ENCODE measurements at places on chromosomes 3 and 15. TPM values are rescaled to one million over a fixed set of nuclear protein-coding genes. Genes with fewer than 3 reads are reported as not detected.
A peak's percentile ranks its signal among the peaks of the same experiment; 100 is the strongest.

The CCDC51 gene
- 15.3 TPM for total RNA-seq

The POLR2H gene
- 48.1 TPM for total RNA-seq

The SAXO2 gene
- total RNA-seq: 0.20 TPM

The UPK1B gene
- not detected for total RNA-seq

The GRIP2 gene
- 0.34 TPM for total RNA-seq

The TMF1 gene
- 18.8 TPM for total RNA-seq

The HTR3E gene
- total RNA-seq: not detected

The DNAJB11 gene
- 57.6 TPM for total RNA-seq

- DNase-seq: peak; percentile 32
Observed at GRCh38 chr3:139529662-139530061, 9.9 kb downstream of the RBP1 start.

DNA sequence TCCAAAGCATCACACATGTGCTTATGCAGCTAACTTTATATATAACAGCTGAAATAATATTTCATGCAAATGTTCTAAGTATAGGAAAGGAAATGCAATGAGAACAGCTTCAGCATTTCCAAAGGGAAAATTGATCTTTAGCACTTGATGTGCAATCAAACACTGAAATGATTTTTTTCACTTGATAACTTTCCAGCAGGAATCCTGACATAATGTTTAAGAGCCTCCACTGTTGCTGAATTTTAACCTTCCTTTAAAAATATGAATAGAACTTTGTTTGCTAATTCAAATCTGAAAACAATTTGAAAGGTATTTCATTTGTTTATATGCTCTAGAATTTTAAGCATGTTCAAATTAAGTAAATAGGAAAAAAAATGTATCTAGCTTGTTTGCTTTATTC is 96.9 kb upstream of the STRIT1 start:
- DNase-seq: no peak

DNA sequence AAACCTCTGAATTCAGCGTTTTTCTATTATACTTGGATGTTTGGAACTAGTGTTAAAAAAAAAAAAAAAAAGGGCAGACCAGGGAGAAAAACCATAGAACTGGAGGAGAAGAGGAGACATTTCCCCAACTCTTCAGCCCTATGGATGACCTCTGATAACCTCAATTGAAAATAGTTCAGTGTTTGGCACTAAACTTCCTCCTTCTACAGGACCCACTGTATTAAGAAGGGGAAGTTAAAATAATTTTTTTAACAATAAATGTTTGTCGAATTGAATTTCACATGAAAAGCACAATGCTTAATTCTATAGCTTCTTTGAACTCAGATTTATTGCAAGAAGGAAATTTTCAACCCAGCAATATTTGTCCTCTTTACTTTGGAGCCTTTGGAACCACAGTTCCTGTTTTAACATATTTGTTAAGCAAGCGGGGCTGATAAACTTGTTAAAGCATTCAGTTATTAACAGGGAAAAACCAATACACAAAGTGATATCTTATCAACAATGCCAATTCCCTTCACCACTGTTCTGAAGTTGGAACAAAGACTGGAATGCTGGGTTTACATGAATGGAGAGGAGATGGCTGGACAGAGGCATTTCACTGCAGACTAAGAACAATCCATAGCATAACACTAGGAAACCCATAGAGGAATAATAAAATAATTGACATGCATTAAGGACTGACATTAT is 3.1 kb upstream of the A4GNT start:
- DNase-seq: no peak

DNA sequence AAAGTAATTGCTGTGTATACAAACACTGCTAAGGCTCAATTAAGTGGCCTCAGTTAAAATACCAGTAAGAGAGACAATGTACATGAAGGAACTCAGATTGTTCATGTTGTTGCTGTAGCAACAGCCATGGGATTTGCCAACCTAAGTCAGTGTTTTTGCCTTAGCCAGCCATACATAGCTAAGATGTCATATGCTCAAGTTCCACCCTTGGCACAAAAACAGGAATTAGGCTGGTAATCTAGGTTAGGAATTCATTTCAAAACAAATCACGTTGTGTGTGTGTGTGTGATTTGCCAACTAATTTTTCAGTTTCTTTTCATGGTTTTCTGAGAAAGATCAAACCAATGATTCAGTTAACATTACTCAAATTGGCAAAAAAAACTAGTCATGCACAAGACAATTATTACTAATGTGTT is 143.7 kb upstream of the KCNMB2 start:
- no peak for DNase-seq

GRCh38 chr3:112965656-112966055 is 9.2 kb downstream of the CD200R1 start:
- no peak for DNase-seq

GRCh38 chr3:61452535-61453090 is 108.8 kb upstream of the PTPRG start:
- no peak for DNase-seq

GRCh38 chr3:66598168-66598567 is 97.3 kb upstream of the LRIG1 start:
- DNase-seq: no peak

DNA sequence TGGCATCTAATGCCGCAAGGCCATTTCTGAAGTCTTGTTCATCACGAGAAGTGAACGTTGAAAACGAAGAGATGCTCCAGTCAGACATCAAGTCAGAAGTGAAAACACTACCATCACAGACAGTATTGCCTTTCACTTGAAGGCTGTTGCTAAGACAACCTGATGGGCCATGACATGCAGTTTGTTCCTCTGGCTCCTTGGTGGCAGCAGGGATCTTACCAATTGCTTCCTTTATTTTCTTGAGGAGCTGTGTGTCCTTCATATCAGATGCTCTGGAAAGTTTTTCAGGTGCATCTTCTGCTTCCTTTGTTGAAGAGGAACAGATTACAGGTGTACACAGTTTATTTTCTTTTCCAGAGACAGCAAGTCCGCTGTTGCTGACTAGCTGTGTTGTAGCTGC is 30.7 kb upstream of the MYLK start:
- DNase-seq: no peak

- DNase-seq: no peak
Observed at GRCh38 chr3:84946240-84946639, 12.5 kb upstream of the CADM2 start.

GRCh38 chr15:65529762-65530317 is 423 bp upstream of the HACD3 start:
- no peak for DNase-seq

GRCh38 chr15:55434989-55435825 is 26.9 kb downstream of the PIERCE2 start:
- no peak for DNase-seq

- DNase-seq: no peak
Observed at GRCh38 chr3:64291956-64292355, 66.7 kb upstream of the PRICKLE2 start.

GRCh38 chr15:86850939-86851338 is 771.3 kb downstream of the AGBL1 start:
- no peak for DNase-seq

GRCh38 chr3:6807967-6808588 is 52.8 kb upstream of the GRM7 start:
- no peak for DNase-seq

GRCh38 chr3:182509844-182510460 is 283.4 kb upstream of the ATP11B start:
- no peak for DNase-seq

DNA sequence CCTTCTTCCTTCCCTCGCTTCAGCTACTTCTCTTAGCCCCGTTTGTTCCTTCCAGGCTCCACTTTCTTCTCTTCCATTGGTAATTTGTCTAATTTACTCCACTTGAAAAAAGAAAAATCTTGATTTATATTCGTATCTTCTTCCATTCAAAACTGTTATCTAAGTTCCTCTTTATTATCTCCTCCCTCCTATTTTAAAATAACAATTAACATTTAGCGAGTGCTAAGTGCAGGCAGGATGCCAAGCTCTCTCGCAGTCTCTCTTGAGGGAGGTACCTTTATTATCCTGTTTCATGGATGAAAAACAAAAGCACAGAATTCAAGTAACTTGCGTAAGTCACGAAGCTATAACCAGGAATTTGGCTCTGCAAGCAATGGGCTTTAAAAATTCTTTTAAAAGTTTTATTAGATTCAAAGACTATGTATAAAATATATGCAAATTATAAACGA is 418.9 kb upstream of the NAALADL2 start:
- DNase-seq: no peak

- no peak for DNase-seq
Observed at GRCh38 chr15:68450192-68450591, 18.2 kb upstream of the ITGA11 start.

- DNase-seq: no peak
Observed at GRCh38 chr3:172094621-172095557, 55.5 kb downstream of the FNDC3B start.

- DNase-seq: no peak
Observed at GRCh38 chr15:41160639-41161315, 44.7 kb upstream of the INO80 start.

- DNase-seq: no peak
Observed at GRCh38 chr3:29319262-29319661, 38.4 kb downstream of the RBMS3 start.

DNA sequence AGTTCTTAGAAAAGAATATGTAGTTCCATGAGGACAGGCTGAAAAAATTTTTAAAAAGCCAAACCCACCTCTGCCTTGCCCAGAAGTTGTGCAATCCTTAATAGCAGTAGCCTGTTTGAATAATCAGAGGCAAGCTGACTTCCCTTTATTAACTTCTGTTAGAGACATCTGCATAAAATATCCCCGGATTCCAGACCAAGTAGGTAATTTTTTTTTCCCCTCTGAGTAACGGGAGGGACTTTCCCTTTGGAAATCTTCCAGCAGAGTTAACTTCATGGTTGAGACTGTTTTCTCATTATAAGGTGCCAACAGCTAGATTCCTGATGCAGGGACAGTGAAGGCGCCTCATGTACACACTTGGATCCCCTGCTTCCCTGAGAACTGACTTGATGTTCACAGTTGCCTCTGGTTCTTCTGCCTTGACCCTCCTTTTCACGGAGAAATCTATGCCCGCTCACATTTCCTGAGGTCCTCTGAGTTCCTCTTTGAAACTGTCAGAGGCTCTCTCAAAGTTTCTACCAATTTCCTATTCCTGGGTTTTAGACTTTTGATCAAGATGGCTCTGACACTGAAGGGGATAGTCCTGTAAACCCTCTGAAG is 227.6 kb upstream of the BHLHE40 start:
- DNase-seq: no peak

- no peak for DNase-seq
Observed at GRCh38 chr15:40306371-40306770, 1.4 kb downstream of the PLCB2 start.

DNA sequence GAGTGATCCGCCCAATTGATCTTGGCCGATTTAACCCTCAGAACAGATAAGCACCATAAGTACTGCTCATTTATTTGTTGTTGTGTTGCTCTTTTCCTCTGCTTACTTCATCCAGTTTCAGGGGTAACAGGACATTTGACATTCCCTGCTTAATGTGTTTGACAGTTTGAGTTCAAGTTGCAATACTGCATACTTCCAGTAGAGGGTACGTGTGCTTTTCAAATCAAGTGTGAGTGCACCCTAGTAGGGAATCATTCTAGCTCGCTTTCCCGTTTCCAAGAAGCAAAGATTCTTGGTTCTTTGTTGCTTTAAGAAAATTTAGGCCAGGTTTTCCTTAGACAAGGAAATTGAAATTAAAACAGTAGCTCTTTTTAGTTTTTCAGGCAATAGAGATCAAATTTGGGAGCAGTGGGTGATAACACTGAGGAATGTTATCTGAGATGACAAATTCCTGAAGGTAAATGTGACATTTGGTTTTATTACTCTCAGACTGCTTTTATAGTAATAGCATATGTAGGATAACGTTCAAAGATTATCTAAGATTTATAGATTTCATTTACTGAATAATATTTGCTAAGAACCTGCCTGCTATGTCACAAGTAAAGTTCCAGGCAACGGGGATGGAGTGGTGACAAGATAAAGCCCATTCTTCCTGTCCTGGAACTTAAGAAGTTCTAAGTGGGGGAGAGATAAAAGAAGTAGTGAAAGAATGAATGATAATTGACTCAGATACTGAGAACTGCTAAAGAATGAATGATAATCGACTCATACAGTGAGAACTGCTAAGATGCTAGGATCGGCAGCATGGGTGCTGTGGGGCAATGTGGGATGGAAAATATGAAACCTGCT is 73.3 kb downstream of the SYNPR start:
- DNase-seq: no peak

DNA sequence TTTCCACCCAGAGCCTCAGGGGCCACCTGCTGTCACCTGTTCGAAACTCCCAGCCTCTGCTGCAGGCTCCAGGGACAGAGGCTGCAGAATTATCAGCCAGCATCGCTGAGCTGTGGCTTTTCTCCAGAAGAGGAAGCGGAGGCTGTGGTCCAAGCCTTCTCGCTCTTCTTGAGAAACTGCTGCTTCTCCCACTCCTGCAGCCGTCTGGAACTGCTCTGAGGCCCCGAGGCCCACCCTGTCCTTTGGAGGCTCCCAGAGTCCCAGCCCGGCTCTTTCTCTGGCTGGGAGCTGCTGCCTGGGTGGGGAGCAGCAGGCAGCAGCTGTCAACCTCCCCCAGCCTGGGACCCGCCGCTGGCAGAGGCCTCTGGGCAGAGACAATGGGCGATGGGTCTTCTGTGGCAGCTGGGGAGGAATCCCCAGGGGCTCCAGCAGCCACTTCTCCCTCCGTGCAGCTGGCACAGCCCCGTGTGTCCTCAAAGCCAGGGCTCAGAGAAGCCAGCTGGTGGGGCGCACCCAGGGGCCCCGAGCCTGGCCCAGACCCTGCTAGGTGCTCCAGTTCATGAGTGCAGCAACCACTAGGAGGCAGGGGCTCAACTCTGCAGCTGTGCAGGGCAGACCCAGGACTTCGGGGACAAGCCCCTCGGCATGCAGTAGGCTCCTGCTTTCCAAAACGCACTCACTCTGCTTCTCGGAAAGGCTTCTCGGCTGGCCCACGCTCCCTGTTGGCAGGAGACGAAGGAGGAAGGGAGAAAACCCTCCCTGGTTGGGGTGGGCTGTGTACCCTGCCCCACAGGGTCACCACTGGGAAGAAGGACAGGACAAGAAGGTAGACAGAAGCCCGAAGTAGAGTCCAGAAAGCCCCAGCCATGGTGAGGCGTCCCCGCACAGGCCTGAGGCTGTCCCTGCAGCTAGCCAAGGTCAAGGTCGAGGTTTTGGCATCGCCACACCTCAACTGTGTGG is 49.9 kb upstream of the FURIN start:
- DNase-seq: peak; percentile 80
